NCI-H774 (cell line): ENCODE measurements at places on chromosomes 5 and 9.

DNA sequence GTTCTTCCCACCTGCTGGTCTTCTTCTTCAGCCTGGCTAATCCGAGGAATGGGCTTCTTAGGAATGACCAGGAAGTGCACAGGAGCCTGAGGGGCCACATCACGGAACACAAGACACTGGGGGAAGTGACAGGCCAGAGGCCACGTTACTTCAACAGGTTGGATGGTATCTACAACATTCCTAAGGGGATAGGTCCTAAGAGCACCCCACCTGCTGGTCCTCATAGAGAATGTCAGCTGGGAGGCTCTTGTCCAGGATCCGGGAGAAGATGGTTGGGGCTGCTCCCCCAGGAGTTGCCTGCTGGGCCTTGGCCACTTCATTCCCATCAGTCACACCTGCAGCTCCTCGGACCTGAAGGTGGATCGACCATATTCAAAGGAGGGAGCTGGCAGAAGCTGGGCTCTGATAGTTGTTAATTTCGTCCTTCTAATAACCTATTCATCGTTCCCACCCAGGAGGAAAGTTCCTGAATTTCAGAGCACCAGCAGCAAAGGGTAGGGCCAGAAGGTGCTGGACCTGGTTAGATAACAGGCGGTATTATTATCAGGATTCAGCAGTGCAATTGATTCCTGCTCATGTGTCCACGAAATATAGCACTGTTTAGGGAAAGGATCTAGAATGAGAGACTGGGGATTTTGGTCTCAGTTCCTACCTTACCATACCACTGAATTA, 1.3 kb downstream of the HINT2 start:
- DNase-seq = no peak

- no peak for DNase-seq
Measured at GRCh38 chr5:138695781-138696180, 57.4 kb upstream of the CTNNA1 start.

DNA sequence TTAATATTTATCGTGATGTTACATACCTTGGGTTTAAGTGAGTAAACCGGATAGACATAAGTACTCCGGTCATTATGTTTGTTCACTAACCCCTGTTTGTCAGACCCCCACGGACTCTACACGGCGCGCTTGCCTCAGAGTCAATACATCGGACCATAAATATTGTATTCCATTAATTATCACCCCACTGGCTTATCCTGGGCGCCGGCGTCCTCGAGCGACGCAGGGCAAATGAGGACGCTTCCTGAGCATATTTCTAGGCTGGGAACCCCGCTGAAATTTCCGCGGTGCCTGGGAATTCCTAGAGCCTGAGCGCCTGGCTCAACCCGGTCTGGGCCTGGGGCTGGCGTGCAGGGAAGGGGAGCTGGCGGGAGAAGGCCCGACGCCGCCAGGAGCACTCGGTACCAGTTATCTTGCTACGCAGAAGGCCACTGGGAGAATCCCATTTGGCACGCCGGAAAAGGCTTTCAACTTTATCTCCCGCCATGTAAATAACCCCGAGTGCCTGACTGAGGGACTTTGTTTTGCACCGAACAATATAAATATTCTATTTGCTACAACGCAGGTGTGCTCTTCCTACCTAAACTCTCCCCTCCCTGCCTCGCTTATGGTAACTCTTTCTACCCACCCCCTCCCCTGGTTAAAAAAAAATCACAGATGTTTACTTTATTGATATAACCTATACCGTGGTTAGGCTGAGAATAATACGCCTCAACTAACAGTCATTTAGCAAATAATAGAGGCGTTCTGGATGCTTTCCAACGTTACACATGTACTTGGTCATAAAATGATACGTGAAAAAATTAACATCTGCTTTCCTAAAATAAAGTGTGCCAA, 19.4 kb downstream of the NR2F1 start:
- DNase-seq = no peak

- no peak for DNase-seq
Measured at GRCh38 chr5:157175071-157175612, 5.5 kb upstream of the ITK start.

- no peak for DNase-seq
Measured at GRCh38 chr5:138339464-138339863, 1.4 kb downstream of the FAM53C start.

- no peak for DNase-seq
Measured at GRCh38 chr5:132202711-132203463, 24.8 kb downstream of the P4HA2 start.

- DNase-seq = no peak
Measured at GRCh38 chr9:3263698-3264097, 262.1 kb downstream of the RFX3 start.

DNA sequence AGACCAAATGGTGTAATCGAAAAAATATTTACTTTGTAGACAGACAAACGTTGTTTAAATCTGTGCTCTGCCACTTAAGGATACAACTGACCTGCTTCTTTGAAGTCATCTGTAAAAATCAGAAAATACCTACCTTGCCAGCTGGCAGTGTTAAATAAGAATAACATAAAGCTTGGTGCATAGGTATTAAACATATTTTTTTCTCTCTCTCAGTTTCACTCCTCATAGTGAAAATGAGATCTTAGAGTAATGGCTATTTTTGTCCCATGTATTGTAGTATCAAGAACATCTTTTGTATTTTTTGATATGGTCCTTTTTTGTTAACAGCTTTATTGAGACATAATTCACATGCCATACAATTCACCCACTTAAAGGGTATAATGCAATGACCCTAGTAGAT, 17.9 kb upstream of the RANBP17 start:
- DNase-seq = no peak

DNA sequence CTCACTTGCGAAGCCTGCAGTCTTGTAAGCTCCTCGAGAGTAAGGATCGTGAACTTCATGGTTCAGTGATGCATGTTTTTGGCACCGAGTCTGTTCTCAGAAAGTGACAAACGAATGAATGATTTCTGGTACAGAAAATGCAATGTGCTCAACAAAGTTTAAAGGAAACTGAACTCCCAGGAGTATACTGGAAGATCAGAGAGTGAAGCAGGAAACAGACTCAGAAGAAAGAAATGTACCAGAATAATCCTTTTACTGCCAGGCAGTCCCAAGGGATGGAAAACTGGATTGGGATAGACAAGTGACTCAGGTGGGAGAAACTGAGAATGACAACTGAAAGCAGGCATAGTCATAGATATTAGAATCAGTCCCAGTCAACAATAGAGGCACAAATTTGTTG, 420.6 kb downstream of the CTNND2 start:
- no peak for DNase-seq
